ENCODE measurements at places on chromosomes 7 and 10.
A peak's percentile ranks its signal among the peaks of the same experiment; 100 is the strongest.

GRCh38 chr7:128775744-128776474 is at the start of gene OPN1SW:
OPN1SW (minus strand) TSS chr7:128775794; CDS start chr7:128775781, 13 bp downstream.
- no peak for DNase-seq

GRCh38 chr7:123367484-123368122 is 166.8 kb downstream of the IQUB start:
- DNase-seq = no peak

DNA sequence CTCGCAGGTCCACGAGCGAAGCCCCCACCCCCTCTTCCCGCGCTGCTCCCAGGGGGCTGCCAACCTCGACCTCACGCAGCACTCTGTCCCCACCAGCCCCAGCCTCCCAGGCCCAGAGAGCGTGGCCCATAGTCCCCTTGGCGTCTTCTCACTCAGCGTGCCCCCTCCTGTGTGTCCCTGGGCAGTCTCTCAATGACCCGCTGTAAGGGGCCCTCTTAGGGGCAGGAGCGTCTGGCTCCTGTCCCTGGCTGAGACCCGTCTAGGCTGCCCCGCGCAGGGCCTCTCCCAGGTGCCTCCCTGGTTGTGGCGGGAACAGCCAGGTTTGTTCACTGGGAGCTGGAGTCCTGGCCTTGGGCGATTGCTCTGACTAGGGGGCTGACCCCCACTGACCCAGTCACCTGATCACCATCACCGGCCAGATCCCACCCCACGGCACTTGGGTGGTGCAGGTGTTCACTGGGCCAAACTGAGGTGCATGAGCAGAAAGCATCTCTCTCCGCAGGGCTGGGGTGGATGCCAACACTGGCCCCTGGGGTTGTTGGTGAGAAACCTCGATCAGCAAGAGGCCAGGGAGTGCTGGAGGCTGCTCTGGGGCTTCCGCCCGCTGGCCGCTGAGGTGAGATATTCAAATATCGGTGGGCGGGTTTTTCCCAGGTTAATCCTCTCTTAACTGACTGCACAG is 12.6 kb upstream of the WDFY4 start:
- DNase-seq = no peak

- DNase-seq = no peak
Measured at GRCh38 chr7:158461824-158462223, 125.8 kb downstream of the PTPRN2 start.

DNA sequence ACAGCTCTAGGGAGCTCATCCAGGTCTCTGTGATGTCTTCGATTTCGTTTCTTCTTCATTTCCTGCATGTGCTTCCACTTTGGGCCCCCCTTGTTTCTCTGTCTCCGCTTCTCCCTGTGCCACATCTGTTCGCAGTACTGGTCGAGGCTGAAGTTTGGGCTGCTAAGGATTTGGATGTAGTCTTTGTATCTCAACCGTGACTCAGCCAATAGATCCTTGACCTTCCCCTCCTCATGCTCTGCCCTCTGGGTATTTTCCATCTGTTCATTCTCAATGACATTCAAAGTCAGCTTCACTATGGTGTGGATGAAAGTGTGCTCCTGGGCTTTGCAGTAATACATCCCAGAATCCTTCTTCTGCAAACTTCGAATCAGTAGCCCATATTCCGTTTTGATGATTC is 187.4 kb downstream of the SEMA3D start:
- DNase-seq = no peak

DNA sequence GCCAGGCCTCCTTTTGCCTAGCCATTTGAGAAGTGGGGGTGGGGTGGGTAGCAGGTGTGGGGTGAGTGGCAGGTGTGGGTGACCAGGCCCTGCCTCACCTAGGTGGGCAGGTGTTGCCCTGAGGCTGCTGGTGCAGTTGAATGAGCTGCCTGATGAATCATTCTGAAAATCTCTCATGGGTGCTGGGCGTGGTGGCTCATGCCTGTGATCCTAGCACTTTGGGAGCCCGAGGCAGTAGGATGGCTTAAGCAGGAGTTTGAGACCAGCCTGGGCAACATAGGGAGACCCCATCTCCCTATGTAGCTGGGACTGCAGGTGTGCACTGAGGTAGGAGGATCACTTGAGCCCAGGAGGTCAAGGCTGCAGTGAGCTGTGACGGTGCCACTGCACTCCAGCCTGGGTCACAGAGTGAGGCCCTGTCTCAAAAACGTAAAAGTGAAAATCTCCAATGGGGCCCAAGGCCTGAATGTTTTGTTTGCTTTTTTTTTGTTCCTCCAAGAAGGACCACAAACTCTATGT is 17.7 kb downstream of the TSPAN14 start:
- peak; percentile 13 for DNase-seq

- DNase-seq = no peak
Measured at GRCh38 chr10:18533896-18534295, 117.5 kb downstream of the NSUN6 start.

DNA sequence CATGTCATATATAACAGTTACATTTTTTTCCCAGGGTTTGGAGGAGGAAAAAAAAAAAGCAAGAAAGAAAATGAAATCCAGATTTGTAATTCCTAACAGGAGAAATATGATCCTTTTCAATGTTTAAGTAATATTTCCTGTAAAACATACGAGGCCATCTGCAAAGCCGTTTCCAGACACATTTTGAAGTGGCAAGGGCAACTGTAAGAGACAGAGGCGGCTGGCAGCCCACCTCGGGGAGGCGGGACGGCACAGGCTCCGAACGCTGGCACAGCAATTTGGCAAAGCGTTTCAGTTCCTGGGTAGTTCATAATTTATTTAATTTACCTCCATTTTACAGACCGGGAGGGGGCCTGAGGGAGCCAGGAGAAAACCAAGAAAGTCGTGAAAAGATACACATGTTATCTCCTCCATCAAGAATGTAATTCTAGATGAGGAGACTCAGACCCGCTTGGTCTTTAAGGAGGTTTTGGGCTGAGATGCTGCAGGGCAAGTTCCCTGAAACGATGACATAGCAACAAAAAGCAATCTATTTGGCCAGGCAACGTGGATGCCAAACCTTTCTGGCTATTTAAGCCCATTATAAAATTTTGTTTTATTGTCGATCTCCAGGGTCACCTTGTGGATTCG is 448.5 kb upstream of the MKI67 start:
- DNase-seq = no peak

DNA sequence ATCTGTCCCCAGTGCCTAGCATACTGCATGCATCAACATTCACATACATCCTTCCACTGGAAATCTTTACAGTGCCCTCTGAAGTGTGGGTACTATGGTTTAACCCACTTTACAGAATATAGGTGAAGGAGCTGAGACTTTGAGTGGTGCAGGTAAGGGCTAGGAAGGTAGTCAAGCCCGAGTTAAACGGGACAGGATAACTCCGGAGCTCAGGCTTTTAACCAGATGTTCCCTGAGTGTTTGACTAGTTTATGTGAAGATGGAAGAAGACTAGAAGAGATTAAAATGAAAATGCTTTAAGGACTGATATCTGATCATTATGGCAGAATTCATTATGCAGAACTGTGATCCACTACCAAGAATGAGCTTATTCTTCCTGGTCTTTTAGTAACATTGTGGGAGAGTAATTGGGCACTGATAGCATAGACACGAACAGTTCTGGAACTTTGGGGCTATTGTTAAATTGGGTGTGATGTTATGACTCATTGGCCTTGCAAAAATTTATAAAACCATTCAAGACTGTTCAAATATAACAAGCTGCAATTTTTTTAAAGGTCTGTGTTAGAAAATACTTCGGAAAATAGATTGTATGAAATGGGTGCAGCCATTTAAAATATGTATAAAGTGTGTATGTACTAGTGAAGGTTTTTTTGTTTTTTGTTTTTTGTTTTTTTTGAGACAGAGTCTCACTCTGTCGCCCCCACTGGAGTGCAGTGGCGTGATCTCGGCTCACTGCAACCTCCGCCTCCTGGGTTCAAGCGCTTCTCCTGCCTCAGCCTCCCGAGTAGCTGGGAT is 4.4 kb downstream of the CUL1 start:
- no peak for DNase-seq
